Globus pallidus (tissue), 1 donor: ENCODE measurements at places on chromosomes 4 and X.

- no peak for DNase-seq
Observed at GRCh38 chr4:107151173-107151572, 115.1 kb upstream of the DKK2 start.

DNA sequence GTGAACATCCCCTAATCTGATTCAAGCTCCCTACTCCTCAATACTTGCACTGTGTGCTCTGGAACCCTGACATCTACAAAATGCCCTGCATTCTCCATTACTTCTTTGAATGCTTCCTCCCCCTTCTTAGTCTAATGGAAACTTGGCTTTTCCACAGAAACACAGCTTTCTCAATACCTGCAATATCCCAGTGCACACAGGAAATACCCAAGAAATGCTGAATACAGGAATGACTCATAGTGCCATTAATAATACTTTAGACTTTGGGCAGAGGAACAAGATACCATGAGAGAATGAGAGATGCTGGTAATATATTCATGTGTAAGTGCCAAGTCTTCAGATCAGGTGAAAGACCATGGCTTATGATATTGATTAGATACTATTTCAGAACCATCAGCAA is 5.6 kb downstream of the QRFPR start:
- no peak for DNase-seq

DNA sequence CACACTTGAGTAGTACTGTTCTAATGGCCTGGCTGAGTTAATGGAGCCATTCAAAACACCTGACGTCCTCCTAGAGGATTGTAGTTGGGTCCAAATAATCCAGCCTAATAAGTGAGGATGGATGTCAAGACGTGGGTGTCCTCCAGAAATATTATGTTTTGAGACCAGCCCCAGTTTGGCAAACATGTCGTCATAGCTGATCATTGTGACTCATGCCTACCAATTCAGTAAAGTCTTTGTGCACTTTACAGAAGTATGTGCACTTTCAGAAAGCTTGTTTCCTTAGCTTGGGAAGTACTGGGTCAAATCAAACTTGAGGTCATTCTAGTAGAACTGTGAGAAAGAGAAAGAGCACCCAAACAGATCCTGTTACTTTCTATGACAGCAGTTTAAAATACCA is 37.6 kb upstream of the GLRA2 start:
- DNase-seq, result no peak

DNA sequence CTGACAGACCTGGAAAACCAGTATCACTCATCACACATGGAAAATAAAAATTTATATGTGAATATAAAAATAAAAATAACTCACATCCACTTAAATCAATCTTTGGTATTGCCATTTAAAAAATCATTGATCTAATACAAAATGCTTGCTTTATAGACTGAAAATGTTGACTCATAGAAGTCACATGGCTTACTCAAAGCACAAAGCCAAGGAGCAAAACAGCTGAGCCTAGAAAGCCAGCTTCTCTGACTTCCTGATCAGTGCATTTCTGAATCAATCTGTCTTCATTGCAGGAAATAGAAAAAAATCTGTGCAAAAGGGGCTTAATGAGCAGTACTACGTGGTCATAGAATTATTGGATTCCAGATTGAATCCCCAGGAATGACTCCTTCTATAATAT is 176.9 kb upstream of the HS3ST1 start:
- DNase-seq, result no peak

- no peak for DNase-seq
Observed at GRCh38 chr4:5710065-5710960, 688 bp upstream of the EVC start.

DNA sequence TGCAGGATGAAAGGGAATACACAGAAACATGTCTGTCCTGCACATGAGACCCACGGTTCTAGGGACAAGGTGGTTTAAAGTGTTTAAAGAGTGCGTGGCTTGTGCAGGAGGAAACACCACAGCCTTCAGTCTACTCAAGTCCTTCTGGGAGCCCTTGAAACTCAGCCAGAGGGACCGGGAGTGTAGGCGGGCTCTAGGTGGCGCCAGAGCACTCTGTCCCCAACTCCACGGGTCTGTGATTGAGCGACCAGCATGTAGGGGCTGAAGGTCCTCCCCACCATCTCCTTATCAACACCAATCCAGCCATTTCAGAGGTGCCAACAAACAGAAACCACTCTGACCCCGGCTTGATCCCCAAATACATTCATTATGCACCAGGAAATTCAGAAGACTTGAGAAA is 82.0 kb upstream of the CLDN34 start:
- DNase-seq, result peak; percentile 75

DNA sequence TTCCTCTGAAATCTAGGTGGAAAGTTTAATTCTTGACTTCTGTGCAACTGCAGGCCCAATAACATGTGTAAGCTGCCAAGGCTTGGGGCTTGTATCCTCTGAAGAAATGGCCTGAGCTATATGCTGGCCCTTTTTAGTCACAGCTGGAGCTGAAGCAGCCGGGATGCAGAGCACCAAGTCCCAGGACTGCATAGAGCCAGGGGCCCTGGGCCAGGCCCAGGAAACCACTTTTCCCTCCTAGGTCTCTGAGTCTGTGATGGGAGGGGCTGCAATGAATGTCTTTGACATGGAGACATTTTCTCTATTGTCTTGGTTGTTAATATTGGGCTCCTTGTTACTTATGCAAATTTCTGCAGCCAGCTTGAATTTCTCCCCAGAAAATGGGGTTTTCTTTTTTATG is 588.5 kb downstream of the CENPC start:
- DNase-seq, result no peak

- no peak for DNase-seq
Observed at GRCh38 chr4:25913056-25913850, 767 bp upstream of the SMIM20 start.

- DNase-seq, result no peak
Observed at GRCh38 chrX:67612231-67612630, 68.4 kb downstream of the AR start.

DNA sequence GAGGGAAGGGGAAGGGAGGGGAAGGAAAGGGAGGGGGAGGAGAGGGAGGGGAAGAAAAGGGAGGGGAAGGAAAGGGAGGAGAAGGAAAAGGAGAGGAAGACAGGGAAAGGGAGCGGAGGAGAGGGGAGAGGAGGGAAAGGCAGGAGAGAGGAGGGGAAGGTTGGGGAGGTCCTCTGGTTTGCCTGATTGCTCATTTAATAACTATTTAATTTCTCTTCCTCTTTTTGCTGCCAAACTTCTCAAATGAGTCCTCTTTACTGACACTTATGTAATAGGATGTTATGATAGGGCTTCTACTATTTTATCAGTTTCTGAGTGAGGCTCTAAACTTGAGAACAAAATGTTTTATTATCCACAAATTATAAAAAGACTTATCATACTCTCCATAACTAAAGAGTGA is 35.4 kb upstream of the PPA2 start:
- DNase-seq, result no peak

DNA sequence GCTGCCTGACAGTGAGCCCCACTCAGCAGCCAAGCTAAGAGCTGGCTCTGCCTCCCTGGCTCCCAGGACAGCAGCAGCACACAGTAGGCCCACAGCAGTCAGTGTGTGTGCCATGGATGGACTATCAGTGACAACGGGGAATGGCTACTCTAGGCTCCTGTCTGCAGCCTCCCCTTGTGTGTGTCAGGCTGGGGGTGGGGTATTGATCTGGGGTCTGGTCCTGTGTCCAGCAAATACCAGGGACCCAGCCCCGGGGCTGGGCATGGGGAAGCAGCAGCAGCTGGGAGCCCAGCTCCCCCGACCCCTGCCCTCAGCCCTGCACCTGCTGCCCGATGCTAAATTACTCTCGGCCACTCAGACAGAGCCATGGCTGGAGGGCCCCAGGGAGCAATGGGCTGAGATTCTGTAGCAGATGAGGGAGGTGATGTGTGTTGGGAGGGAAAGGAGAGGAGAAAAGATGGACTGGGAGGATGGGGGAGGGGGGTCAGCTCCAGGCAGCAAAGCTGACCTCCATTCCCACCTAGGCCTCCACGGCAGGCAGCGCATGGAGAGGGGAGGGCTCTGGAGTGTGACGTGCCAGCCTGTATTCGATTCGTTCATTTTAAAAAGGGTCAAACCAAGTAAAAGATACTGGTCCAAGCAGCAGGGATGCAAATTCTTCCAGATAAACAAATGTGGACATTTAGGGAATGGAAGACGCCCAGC is 61.3 kb upstream of the CRMP1 start:
- DNase-seq, result no peak

DNA sequence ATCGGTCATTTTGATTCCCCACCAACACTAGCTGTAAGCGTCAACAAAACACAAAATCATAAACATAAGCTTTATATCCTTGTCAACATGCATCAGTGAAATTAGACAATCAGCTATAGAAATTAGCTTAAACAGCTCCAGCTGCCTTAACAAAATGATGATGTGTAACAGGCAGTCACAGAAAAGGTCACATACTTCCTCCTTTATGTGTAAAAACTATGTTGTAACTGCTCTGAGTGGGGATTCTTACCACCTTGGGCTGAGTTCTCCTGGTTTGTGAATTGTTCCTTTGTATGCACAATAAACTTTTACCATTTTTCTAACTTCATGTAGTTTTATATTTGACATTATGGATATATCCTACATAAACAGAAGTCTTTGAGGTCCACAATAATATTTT is 73.9 kb upstream of the MAP9 start:
- DNase-seq, result no peak

GRCh38 chrX:9253211-9253610 is 211.6 kb upstream of the TBL1X start:
- DNase-seq, result no peak

GRCh38 chr4:16079046-16079445 is 4.8 kb downstream of the PROM1 start:
- no peak for DNase-seq

GRCh38 chrX:122777766-122778165 is 406.3 kb upstream of the GRIA3 start:
- no peak for DNase-seq

GRCh38 chr4:651884-652642 is 22.0 kb downstream of the ATP5ME start:
- DNase-seq, result no peak

DNA sequence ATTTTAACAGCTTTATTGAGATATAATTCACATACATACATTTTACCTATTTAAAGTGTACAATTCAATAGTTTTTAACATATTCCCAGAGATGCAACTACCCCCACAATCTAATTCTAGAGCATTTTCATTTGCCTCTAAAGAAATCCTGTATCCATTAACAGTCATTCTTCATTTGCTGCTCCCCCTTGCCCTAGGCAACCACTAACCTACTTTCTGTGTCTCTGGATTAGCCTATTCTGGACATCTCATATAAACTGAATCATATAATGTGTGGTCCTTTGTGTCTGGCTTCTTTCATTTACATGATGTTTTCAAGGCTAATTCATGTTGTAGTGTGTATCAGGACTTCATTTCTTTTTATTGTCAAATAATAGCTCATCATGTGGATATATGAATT is 105.1 kb upstream of the GRPR start:
- no peak for DNase-seq

- DNase-seq, result peak; percentile 91
Observed at GRCh38 chr4:143375326-143376073, 38.8 kb downstream of the GAB1 start.

GRCh38 chr4:85496126-85496849 is 21.3 kb downstream of the ARHGAP24 start:
- no peak for DNase-seq

- DNase-seq, result no peak
Observed at GRCh38 chr4:69601065-69601464, 38.4 kb downstream of the UGT2A2 start.

GRCh38 chr4:187183826-187184225 is 460.2 kb upstream of the FAT1 start:
- no peak for DNase-seq

DNA sequence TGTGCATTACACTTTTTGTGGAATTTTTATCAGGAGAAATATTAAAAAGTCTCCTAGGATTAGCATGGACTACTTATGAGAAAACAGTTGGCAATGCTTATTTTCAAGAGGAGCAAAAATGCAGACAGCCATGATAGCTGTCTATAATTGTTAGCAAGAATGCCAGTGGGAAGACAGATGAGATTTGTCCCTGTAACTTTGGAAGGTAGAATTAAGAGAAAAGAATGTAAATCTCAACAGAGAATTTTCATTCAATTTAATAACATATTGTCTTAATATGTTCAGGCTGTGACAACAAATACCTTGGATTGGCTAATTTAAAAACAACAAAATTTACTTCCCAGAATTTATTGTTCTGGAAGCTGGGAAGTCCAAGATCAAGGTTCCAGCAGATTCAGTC is 349.2 kb downstream of the IQCM start:
- no peak for DNase-seq
